ENCODE measurements at places on chromosomes 7 and 10. TPM values are rescaled to one million over a fixed set of nuclear protein-coding genes. Genes with fewer than 3 reads are reported as not detected.

DNA sequence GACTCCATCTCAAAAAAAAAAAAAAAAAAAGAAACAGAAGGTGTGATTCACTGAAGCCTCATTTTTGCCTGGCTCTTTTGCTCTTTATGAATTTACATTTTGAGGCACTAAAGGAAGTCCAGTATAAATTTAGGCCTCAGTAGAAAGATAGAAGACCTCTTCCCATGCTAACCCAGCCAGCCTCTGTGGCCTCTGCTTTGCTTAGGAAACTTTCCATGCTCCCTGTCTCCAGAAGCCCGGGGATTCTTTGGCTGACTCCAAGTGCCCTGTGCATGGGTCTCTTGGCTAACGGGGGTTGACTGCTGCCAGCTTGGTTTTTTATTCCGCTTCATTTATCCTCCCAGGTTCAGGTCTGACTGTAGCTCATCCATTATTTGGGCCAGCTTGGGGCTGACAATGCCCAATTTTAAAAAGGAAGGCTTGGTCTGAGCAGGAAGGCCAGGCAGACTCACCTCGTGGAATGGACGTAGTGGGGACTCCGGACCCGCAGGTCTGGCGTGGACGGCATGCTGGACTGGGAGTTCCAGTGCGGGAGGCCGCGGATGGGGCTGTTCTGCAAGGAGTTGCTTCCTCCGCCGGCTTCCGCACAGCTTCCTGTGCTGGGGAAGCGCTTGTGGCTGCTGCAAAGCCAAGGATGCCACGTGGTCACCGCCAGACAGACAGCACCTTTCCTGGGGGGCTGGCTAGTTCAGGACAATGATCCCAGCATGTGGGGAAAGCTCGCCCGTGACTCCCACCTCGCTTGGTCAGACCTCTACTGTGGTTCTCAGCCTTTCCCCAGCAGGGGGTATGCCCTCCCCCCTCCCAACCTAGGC, 72.3 kb downstream of the PRPF18 start:
- H3K27me3 ChIP-seq: no peaks in the 10 kb centered on the region
- peak overlapping the region; percentile 43 for H3K27ac ChIP-seq
- H3K36me3 ChIP-seq: peaks cover 59% of the 10 kb centered on the region
- H3K4me3 ChIP-seq: no peak overlapping the region
- peak; percentile 64 for DNase-seq

Gene UPK3BL1
- 12.0 TPM for total RNA-seq

DNA sequence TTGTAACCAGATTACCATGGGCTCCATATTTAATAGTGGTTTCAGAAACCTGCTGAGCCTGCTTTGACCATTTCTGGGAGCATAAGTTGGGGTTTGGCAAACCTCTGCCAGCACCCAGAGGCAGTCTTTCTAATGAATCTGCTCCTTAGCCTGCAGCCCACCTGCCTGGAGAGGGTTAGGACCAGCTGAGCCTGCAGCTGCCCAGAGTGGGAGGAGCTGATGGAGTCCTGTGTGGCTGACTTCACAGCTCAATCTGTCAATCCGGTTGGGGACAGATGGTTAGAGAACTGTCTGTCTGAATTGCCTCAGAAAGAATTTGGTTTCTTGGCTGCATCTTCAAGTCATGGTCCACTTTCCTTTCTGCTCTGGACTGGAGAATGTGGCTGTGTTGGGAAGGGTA, 444.6 kb downstream of the NRG3 start:
- no peaks in the 10 kb centered on the region for H3K27me3 ChIP-seq
- H3K4me3 ChIP-seq: no peak overlapping the region
- no peak for DNase-seq
- no peaks in the 10 kb centered on the region for H3K4me1 ChIP-seq
- no peak overlapping the region for H3K27ac ChIP-seq

GRCh38 chr7:72441791-72442190, 29.7 kb upstream of the CALN1 start:
- H3K27ac ChIP-seq: no peak overlapping the region
- no peaks in the 10 kb centered on the region for H3K36me3 ChIP-seq
- H3K27me3 ChIP-seq: no peaks in the 10 kb centered on the region

Gene C7orf57
- total RNA-seq: not detected

- no peak overlapping the region for H3K4me3 ChIP-seq
- H3K4me1 ChIP-seq: no peaks in the 10 kb centered on the region
- H3K27ac ChIP-seq: no peak overlapping the region
Observed at GRCh38 chr7:3243256-3243655, 57.8 kb upstream of the SDK1 start.

DNA sequence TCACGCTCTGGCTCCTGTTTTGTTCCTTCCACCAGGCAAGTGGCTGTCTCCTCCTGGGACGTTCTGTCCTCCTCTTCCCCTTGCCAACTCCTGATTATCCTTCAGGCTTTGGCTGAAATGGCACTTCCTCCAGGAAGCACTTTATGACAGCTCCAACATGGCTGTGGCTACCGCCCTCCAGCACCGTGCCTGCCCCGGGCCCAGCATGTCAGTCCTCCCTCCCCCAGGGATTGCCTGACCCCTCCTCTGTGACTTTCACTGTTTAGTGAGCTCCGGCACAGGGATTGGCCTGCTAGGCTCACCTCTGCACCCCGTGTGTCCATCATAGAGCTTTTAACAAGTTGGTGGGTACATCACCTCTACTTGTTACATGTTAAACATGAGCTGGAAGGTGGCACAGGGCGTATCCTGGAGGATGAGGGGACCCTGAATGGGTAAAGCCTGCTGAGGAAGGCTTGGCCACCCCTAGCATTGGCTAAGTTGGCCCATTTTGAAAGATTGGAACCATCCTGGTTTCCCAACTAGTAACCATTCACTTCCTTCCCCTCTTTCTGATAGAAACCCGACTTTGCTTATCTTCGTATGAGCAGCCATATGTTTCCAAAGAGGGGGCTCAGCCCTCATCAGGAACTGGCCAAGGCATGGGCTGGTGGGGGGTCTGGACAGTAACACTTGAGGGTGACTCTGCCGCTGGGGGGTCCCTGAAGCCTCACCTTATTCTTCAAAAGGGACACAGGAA, 10.5 kb upstream of the ADAMTS14 start:
- no peak overlapping the region for H3K27ac ChIP-seq
- no peak overlapping the region for H3K4me3 ChIP-seq
- H3K4me1 ChIP-seq: no peaks in the 10 kb centered on the region
- no peaks in the 10 kb centered on the region for H3K36me3 ChIP-seq
- DNase-seq: no peak
- no peaks in the 10 kb centered on the region for H3K27me3 ChIP-seq

DNA sequence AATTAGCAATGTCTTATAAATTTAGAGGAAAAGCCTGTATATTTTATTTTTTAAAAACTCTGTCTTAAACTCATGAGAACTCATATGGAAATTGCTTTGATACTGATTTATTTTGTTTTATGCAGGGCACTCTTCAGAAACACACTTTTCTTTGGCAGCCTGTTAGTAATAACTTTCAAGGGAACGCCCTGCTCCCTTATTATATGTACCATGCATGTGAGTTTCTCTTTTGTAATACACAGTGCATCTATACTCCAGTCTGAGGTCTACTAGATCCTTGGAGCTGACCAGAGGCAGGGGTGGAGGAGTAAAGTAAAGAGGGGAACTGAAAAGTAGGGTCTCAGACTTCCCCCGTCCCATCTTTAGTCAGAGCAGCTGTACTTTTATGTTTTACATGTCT, 40.2 kb downstream of the GPR85 start:
- no peaks in the 10 kb centered on the region for H3K4me1 ChIP-seq
- H3K27me3 ChIP-seq: no peaks in the 10 kb centered on the region
- DNase-seq: no peak
- no peak overlapping the region for H3K4me3 ChIP-seq
- no peak overlapping the region for H3K27ac ChIP-seq

Gene SLC26A3
- total RNA-seq: not detected

Gene NPY
- not detected for total RNA-seq

Gene ADAM22
- 1.9 TPM for total RNA-seq

GRCh38 chr10:60262647-60263126, 127.0 kb downstream of the ANK3 start:
- H3K27ac ChIP-seq: no peak overlapping the region
- no peak overlapping the region for H3K4me3 ChIP-seq
- no peaks in the 10 kb centered on the region for H3K27me3 ChIP-seq
- no peak for DNase-seq

DNA sequence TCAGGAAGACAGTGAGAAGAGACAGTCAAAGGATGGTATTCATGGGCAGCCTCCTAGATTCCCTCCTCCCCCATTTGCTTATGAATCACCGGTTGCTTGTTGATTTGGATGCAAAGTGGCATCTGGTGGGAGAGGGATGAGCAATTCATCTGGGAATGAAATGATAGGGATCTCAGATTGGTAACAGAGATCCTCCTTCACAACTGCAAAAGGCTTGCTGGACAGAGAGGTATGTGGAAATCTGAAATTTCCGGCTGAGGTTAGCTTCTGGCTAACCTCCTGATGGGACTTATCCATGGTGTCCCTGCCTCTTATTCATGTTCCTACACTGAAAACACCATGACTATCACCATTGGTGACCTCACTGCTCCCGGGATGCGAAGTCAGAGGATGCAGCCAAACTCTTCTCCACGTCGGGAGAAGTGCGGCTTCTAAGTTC, 48.4 kb upstream of the PODXL start:
- no peak overlapping the region for H3K4me3 ChIP-seq
- no peaks in the 10 kb centered on the region for H3K36me3 ChIP-seq
- H3K27ac ChIP-seq: no peak overlapping the region
- no peaks in the 10 kb centered on the region for H3K27me3 ChIP-seq
- DNase-seq: no peak

GRCh38 chr10:128062331-128062880, 63.8 kb downstream of the MKI67 start:
- no peak for DNase-seq
- no peaks in the 10 kb centered on the region for H3K4me1 ChIP-seq
- H3K4me3 ChIP-seq: no peak overlapping the region
- peaks cover 48% of the 10 kb centered on the region for H3K36me3 ChIP-seq
- H3K27me3 ChIP-seq: no peaks in the 10 kb centered on the region
- H3K27ac ChIP-seq: peak overlapping the region; percentile 57

GRCh38 chr10:95343573-95343972, 52.8 kb upstream of the PDLIM1 start:
- H3K4me1 ChIP-seq: peaks cover 10% of the 10 kb centered on the region
- H3K4me3 ChIP-seq: no peak overlapping the region
- peaks cover 89% of the 10 kb centered on the region for H3K36me3 ChIP-seq

DNA sequence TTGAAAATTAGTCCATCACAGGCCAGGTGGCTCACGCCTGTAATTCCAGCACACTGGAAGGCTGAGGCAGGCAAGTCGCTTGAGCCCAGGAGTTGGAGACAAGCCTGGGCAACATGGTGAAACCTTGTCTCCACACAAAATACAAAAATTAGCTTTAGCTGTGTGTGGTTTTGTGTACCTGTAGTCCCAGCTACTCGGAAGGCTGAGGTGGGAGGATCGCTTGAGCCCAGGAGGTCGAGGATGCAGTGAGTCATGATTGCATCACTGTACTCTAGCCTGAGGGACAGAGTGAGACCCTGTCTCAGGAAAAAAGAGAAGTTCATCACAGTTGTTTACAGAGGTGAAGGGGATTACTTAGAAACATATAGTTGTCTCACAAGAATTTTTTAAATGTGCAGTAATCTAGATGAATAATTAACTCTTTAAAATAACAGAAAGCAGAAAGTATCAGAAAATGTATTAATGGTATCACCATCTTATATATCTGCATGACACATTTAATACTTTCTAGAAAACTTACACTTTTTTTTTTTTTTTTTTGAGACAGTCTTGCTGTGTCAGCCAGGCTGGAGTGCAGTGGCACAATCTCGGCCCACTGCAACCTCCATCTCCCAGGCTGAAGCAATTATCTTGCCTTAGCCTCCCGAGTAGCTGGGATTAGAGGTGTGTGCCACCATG, 8.9 kb downstream of the LCOR start:
- no peaks in the 10 kb centered on the region for H3K4me1 ChIP-seq
- no peak for DNase-seq
- no peak overlapping the region for H3K4me3 ChIP-seq

Gene PILRA
- 6.2 TPM for total RNA-seq

- no peak for DNase-seq
- no peaks in the 10 kb centered on the region for H3K36me3 ChIP-seq
- H3K27me3 ChIP-seq: no peaks in the 10 kb centered on the region
- no peak overlapping the region for H3K27ac ChIP-seq
Observed at GRCh38 chr7:646951-647350, 79.5 kb upstream of the DNAAF5 start.

- H3K27me3 ChIP-seq: no peaks in the 10 kb centered on the region
- DNase-seq: no peak
- H3K4me1 ChIP-seq: no peaks in the 10 kb centered on the region
- H3K27ac ChIP-seq: no peak overlapping the region
- no peak overlapping the region for H3K4me3 ChIP-seq
Observed at GRCh38 chr7:39606352-39606751, 17.0 kb upstream of the RALA start.

GRCh38 chr10:131842351-131843088, 58.3 kb upstream of the PPP2R2D start:
- H3K36me3 ChIP-seq: no peaks in the 10 kb centered on the region
- no peaks in the 10 kb centered on the region for H3K4me1 ChIP-seq
- H3K27me3 ChIP-seq: no peaks in the 10 kb centered on the region

DNA sequence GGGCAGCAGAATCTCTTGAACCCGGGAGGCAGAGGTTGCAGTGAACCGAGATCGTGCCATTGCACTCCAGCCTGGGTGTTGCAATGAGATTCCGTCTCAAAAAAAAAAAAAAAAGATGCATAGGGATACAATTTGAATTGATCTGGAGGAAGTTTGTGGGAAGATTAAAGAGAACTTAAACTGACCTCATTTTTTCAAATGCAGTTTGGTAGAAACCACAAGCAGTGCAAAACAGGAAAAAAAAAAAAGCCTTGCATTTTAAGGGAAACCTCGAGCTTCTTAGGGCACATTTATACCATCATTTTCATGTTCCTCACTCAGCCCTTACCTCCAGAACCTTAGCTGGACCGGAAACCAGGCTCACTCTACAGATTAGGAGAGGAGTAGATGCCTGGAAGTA, 2.8 kb downstream of the KCTD7 start:
- H3K4me3 ChIP-seq: no peak overlapping the region
- no peak overlapping the region for H3K27ac ChIP-seq
- H3K27me3 ChIP-seq: no peaks in the 10 kb centered on the region
- H3K36me3 ChIP-seq: peaks cover 9% of the 10 kb centered on the region

DNA sequence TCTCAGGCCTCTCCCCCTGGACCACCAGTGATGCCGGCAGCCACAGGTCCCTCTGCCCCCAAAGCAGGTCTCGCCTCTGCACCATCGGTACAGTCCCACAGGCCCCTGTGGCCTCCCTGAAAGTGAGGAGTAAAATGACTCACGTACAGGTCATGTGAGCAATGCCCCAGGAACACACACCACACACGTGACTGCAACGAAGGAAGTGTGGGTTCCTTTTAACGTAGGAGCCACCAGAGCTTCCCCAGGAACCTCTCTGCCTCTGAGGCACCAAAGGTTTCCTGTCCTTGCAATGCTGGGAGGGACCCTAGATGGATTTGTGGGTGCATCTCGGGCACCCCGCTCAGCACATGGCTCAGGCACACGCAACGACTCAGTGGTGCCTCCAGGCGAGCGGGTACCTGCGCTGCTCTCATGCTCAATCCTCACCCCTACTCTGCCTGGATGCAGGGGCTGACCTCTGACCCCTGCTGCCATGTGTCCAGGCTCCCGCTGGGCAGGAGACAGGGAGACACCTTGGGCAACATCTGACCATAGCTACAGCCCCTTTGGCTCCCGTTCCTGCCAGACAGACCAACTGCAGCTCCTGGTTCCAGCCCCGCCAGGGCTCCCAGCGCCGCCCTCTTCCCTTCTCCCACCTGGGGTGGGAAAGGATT, 120.7 kb downstream of the PRKAG2 start:
- no peaks in the 10 kb centered on the region for H3K4me1 ChIP-seq
- no peak for DNase-seq
- H3K27ac ChIP-seq: no peak overlapping the region
- no peaks in the 10 kb centered on the region for H3K36me3 ChIP-seq
- no peak overlapping the region for H3K4me3 ChIP-seq

- no peaks in the 10 kb centered on the region for H3K4me1 ChIP-seq
- H3K27ac ChIP-seq: no peak overlapping the region
- no peak for DNase-seq
- no peak overlapping the region for H3K4me3 ChIP-seq
Observed at GRCh38 chr10:50063100-50063499, 4.7 kb upstream of the WASHC2A start.

Measured in right atrium auricular region (tissue), 2 donors.